ENCODE measurements at places on chromosomes 3 and 15.

GRCh38 chr3:64945171-64945729, 257.4 kb upstream of the ADAMTS9 start:
- no peak for DNase-seq

DNA sequence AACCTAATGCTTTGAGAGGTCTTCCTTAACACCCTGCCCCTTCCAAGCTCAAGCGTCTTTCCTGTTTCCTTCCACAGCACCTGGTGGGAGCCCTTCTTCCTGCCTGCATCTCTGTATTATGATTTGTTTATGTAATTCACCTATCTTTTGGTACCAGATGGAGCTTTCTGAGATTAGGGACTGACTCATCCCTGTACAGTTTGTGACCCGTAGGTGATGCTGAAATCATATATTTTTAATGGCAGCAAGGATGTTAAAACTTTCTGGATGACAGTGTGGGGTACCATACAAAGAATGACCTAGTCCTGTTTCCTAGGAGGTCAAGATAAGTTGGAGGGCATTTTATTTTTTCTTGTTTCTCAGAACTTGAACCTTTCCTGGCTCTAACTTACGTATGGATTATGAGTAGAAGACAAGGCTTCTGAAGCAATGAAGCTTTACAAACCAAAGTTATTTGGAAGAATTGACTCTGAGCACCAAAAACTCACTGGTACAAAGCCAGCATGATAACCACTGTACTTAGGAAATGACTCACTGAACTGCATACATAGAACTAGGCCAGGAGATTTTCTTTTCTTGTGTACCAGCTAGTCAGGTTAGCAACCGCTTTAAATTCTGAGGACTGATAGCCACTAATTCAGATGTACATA, 46.6 kb downstream of the HHLA2 start:
- no peak for DNase-seq

GRCh38 chr3:59127071-59127470, 77.2 kb upstream of the CFAP20DC start:
- no peak for DNase-seq

DNA sequence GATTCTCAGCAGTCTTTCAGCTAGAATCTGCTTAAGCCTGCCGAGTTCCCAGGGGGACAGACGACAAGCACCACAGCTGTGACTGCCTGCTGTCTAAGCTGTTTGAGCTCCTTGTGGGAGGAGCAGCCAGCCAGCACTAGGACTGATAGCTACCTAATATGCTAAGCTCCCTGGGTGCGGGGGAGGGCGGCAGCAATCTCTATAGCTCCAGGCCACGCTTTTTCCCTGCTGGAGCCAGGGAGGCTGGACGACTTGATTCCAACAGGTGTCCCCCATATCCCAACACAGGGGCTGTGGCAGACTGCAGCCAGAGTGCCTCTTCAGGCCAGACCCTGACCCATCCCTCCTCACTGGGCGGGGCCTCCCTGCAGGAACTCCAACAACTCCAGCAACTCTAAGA, 134.1 kb upstream of the ARPP21 start:
- DNase-seq, result no peak

GRCh38 chr3:181454451-181455027, 257.2 kb upstream of the SOX2 start:
- no peak for DNase-seq

GRCh38 chr15:67862750-67863441, 23.1 kb upstream of the RNU6-1 start:
- no peak for DNase-seq

DNA sequence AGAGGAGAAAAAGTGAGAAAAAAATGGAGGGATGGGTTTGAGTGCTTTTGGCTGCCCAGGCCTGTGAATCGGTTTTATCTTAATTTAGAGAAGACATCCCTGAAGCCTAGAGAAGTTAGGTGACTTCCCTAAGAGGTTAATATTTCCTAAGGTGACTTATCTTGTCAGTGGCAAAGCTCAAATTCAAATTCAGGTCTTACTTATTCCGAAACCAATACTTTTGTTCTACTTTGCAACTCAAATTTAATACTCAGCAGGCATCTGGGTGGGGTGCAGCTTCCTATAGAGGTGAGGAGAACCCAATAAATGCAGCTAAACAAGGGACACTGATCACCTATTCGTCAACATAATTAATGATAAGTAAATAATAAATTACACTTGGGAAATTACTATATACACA, 54.9 kb upstream of the MYRIP start:
- DNase-seq, result no peak

DNA sequence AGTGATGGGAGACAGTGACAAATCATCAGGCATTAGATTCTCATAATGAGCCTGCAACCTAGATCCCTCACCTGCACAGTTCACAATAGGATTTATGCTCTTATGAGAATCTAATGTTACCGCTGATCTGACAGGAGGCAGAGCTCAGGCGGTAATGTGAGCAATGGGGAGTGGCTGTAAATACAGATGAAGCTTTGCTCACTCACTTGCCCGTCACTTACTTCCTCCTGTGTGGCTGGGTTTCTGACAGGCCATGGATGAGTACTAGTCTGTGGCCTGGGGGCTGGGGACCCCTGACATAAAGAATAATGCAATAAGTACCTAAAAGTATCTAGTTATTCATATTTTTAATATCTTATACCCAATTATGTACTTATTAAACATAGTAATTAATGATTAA, 15.6 kb downstream of the IQCB1 start:
- no peak for DNase-seq

DNA sequence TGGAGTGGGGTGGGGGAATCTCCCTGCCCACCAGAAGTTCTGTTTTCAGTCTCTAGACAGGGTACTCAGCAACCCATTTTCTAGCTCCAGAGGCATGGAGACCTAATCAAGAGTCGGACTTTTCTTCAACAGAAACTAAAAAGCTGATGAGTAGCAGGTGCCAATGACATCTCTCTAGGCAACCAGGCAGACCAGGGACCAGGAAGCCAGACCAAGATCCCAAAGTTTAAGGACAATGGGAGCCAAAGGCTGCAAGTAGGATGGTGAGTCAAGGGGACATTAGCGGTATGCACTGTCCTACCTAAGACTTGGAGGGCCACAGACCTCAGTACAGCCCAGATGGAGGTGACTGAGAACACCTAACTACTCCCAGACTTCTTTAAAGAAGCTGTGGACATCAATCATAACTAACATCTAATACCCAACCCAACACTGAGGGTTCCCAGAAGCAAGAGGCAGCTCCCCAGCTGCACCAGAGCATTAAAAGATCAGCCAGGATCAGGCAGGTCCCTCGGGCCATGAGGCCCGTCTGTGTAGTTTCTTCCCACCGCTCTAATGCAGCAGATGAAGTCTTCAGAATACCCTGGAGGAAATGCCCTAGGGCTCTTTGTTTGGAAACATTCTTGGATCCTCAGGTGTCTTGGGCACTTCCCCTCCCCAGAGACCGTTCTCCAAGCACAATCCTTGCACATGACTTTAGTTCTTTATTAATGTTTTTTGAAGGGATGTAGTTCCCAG, 979 bp downstream of the CCDC71 start:
- no peak for DNase-seq

DNA sequence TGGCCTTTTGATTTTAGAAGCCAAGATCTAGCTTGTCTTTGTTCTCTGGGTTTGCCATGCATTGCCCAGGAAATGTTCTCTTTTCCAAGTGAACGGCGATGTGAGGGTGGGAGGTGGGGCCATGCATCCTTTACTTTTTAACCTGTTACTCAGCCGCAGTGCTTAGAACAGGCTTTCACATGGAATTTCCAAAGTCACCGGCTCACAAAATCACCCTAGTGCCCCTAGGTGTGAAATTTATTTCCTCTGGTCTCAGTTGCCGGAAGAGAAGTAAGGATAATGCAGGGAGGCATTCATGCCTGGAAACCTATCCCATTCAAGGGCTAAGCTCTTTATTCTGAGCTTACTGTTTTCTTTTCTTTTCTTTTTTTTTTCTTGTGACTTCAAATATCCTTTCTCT, 93.2 kb downstream of the CACNA2D3 start:
- no peak for DNase-seq

- DNase-seq, result no peak
These were observed 13.1 kb upstream of the ITPKA start for GRCh38 chr15:41480396-41481140.

DNA sequence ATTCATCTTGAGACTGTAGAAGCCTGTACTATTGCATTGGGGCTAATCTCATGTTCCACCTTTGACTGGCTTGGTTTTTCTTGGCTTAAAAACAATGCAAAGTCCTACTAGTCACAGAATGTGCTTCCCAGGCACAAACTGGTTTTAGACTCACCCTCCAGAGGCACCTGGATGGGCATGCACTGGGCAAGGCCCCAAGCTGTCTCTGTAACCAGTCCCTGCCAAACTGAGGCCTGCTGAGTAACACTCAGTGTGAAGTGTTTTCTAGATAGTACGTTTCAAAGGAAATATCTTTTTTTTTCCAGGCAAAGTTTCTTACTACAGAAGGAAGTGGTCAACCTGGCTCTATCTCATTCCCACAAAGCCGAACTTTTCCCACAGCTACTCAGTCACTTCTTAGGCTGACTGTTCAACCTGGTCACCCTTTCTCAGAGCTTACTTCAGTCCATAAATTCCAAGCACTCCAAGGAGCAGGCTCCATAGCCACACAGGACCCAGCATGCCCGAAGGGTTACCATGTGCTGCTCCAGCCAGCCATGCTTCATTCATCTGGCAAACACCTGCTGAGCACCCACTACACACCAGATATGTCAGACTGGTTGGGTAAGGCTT, 57.4 kb downstream of the NPTN start:
- DNase-seq, result no peak
